Left lobe of liver (tissue), 2 donors: ENCODE measurements at places on chromosomes 1 and 21. TPM values are rescaled to one million over a fixed set of nuclear protein-coding genes. Genes with fewer than 3 reads are reported as not detected.

The LCE2A gene
- not detected for total RNA-seq

The TENT5C gene
- total RNA-seq: 2.4 TPM

The VPS72 gene
- total RNA-seq: 14.4 TPM

The TACSTD2 gene
- 2.2 TPM for total RNA-seq

The UBXN10 gene
- total RNA-seq: 1.3 TPM

The PHGDH gene
- total RNA-seq: 76.3 TPM

The SRGAP2C gene
- 4.9 TPM for total RNA-seq
